ENCODE measurements at places on chromosomes 3 and 15.

- no peak for DNase-seq
Observed at GRCh38 chr15:71261909-71262308, 146.6 kb downstream of the THSD4 start.

GRCh38 chr3:134132961-134133360, 103.2 kb upstream of the SLCO2A1 start:
- DNase-seq = no peak

DNA sequence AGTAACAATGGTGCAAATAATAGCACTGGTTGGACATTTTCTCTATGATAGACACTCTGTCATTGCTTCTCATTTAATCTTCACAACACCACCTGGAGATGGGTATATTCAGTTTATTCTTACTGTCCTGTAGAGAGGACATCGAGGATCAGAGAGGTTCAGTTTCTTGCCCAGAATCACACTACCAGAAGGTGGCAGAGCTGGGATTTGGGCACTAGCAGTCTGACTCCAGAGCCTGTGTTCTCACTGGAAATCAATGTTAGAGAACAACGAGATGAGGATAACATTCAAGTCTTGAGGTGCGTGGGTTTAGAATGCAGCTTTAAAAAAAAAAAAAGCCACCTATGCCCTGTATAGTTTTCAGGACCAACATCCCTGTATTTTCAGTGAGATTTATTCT, 127.8 kb downstream of the SYNPR start:
- no peak for DNase-seq

DNA sequence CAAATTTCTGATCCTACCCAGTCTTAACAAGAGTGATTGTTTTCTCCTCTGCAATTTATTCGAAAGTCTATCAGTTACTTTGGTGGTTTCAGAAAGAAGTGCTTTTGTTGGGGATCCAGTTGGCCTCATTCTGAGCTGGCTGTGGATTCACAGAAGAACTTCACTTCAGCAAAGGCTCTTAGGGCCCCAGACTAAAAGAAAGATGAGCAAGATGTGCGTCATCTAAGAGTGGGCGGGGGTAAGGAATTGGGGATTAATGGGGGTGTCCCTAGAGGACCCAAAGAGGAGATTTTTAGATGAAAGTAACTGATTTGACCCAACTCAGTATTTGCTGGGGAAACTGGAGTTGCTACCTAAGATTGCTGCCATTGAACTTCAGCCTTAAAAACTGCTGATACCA, 63.9 kb upstream of the TSEN2 start:
- DNase-seq = no peak

DNA sequence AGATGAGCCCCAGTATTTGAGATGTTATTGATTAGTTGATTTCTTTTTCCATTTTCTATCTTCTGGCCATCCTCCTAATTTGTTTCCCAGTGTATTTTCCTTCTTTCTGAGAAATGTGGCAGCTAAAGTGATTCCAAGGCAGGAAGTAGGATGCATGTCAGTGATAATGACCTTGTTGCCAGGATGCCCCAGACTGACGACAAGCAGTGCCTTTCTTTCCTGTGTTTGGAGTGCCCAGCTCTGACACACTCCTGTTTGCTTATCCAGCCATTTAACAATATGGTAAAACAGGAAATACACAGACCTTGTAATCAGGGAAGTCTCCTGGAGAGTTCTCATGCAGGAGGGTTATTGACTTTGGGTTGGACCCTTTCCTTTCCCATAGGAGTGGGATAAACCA, 20.4 kb downstream of the TMOD2 start:
- DNase-seq = no peak

GRCh38 chr3:123071146-123071545, 4.3 kb downstream of the PDIA5 start:
- no peak for DNase-seq

- DNase-seq = no peak
Observed at GRCh38 chr3:74301056-74301455, 313.4 kb downstream of the CNTN3 start.

DNA sequence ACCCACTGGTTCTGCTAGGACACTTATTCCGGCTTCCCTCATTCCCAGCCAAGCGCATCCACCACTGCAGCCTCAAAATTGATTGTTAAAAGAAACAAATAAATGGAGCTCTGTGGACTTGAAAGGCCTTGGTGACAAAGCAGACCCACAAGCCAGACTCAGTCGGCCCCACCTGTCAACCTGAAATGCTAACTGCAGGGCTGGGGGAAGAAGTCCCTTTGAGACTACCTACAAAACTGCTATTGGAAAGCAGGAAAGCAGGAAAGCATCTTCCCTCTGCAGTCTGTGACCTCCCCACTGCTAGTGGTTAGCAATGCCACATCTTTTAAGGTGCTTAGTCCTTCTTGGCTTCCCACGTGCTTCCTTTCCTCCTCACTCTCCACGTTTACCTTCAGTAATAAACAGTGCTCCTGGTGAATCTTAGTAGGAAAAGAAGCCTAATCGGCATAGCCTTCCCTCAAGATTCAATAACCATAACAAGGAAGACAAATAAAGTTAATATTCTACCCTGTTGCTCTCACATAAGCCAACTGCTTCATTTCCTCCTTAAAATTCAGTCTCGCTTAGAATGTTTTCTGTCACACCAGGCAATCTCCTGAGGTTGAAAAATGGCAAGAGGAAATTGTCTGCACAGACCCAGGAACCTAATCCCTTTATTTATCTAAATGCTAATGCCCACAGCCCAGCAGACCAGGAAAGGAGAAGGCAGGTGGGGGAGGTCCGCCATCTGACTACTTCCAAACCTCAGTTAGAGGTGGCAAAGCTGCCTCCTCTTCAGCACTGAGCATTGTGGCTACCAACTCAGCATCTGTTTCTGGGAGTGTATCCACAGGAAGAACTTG, 296.2 kb downstream of the NEK10 start:
- no peak for DNase-seq

GRCh38 chr15:25712192-25712960, 150.8 kb downstream of the ATP10A start:
- no peak for DNase-seq

DNA sequence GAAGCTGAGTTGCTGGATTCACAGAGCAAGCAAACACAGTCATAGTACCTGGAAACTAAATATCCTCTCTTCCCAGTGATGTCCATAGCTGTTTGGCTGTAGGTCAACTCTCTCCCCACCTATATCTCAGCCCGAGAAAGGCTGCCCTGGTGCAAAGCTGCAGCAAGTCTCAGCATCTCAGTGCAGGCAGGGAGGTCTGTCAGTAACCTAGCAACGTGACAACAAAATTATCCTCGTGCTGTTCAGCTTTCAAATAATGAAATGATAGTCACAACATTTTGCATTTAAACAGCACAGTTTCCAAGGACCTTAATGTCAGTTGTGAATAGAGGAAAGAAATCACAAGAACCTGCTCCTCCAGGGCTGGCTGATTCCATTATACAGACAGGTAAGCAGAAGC, 83.6 kb downstream of the CHST2 start:
- no peak for DNase-seq

- no peak for DNase-seq
Observed at GRCh38 chr15:61173899-61174689, 55.0 kb downstream of the RORA start.

GRCh38 chr15:76363251-76363650, 26.7 kb downstream of the ISL2 start:
- no peak for DNase-seq
